ENCODE measurements at places on chromosomes 5 and 9.
A peak's percentile ranks its signal among the peaks of the same experiment; 100 is the strongest.

DNA sequence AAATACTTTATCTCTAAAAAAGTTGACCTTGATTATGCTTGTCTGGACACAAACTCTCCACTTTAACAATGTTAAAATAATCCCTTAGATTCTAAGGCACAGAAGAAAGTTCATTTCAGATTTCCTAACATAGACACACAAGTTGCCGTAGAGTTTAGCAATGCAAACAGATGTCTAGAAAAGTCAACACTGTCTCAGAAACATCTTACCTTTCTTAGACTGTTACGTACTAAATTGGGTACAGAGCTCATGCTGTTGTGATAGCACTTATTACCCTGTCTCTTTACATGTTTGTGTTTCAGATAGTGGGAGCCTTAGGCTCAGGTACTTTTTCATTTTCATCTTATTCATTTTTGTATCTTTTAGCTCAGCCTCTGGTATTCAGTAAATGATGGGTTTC is 52.0 kb downstream of the C5 start:
- no peak for DNase-seq

GRCh38 chr5:147734894-147735293 is 47.6 kb downstream of the JAKMIP2 start:
- DNase-seq: no peak

- no peak for DNase-seq
Measured at GRCh38 chr9:85339338-85339737, 402.4 kb downstream of the AGTPBP1 start.

DNA sequence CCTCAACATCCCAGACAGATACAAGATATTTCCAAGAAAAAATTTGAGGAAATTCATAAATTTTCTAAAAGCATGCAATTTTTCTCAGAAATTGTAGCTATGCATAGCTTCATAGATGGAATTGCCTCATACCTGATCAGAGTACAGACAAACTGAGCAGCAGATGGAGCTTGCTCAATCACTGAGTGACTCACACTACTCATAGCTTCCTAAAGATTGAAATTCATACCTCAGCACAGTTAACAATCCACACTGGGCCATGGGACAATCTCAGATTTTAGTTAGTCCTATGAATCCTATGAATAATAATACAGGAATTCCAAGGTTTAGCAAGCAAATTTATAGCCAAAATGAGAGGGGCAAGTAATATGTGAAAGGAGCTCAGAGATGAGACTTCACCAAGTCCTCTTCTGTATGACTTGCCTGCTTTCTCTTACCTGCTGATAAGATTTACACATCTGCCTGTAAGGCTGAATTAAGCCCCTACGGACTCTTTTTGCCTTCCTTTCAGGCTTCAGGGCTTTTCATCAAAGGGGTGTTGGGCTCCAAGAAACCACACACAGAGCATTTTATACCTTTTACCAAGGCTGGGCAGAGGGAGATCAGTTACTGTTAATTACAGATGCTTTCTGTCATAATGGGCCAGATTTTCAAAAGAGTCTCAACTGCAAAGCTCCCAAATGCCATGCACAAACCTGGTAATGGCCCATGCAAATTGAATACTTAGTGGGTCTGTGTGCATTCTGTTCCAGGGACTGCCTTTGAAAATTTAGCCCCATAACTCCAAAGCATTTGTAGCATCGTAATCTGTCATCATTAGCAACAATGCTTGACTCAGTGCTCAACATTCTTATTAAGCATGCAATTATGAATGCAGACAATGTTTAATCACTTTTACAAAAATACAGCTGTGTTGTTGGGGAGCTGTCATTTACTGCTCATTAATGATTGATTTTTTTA is 439.3 kb downstream of the DTWD2 start:
- peak; percentile 7 for DNase-seq
